ENCODE measurements at places on chromosomes 13 and 19. TPM values are rescaled to one million over a fixed set of nuclear protein-coding genes. Genes with fewer than 3 reads are reported as not detected.

DNA sequence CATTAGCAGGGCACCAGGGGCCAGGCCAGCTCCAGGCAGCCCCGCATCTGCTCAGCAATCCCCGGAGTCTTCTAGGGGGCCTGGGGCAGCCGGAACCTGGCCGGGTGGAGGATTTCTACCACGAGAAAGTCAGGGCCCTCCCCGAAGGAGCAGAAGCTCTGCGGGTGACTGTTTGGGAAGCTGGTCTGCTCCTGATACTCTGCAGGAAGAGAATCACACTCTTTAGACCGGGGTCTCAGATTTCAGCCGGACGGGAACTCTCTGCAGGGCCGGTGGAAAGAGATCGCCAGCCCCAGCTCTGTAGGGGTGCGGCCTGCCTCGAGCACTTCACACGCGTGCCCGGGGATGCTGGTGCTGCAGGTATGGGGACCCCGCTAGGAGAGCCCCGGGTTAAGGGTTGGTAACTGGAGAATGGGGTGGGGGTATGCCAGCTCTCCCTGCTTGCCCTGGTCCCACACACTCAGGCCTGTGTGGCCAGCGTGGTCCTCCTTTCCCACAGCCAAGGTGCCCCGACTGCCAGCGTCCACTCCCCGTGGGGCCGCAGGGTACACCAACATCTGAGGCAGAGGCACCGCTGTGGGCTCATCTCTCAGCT lies 20.1 kb downstream of the RASA3 start:
- DNase-seq, result no peak

DNA sequence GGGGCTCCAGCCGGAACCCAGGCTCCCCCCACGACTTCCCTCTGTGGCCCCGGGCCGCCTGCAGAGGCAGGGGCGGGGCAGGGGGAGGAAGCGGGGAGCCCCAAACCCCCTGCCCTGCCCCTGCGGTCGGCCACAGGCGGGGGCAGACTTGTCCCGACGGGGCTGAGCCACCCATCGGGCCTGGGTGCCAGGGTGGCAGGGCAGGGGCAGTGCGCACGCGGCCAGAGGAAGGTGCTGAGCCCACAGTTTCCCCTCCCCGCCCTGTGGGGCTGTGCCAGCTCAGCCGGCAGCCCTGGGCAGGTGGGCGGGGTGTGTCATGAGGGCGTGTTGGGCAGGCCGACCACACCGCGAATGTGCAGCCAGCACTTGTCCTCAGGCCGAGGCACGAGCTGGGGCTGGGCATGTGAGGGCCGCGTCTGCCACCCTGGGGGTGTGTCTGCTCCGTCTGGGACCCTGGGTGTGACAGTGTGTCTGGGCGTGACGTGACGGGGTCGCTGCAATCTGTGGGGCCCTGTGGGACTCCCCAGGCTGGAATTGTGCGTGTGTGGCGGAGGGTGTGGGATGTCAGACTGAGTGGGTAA lies 17.7 kb downstream of the CCDC97 start:
- no peak for DNase-seq

DNA sequence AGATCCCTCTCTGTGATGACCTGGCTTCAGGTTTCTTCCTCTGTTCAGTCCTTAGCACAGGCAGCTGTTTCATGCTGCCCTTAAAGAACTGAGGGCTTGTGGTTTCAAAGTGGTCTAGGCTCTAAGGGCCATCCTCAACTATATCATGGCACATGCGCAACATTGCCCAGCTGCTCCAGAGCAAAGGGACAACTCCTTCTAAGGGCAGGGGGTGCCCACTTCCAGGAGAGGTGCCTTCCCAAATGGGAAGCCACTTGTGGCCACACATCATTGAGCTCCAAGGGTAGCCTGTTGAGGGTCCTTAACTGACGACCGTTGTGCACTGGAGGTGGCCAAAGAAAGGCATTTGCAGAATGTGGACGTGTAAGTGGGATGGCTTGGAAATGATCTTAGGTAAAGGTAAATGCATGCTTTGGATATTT lies 7.3 kb downstream of the GPR183 start:
- DNase-seq, result peak; percentile 51

DNA sequence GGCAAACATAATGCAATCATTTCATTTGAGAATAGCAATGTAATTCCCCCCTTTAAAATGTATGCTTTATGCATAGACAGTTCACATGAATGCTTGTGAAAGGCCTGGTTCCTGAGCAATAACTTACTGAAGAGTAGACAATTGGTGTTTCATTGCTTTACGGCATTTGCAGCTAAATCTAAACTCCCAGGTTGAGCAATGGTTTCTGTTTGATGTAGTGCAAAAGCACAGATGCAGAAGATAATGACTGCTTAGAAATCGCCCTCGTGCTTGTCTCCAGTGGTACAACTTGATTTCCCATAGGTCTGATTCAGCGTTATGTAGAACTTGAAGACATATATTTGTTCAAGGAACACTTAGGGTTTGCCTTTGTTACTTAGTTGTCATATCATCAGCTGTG lies 1018.3 kb downstream of the DIAPH3 start:
- no peak for DNase-seq

GRCh38 chr19:12543855-12544254 lies 7.4 kb downstream of the ZNF564 start:
- no peak for DNase-seq

DNA sequence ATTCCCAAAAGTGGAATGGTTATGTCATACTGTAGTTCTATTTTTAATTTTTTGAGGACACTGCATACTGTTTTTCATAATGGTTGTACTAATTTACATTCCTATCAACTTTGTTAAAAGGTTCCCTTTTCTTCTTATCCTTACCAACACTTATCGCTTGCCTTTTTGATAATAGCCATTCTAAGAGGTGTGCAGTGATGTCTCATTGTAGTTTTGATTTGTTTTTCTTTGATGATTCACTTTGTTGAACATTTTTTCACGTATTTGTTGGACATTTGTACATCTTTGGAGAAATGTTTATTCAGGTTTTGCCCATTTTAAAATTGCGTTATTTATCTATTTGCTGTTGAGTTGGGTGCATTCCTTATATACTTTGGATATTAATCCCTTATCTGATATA lies 188.8 kb upstream of the SPRY2 start:
- no peak for DNase-seq

- peak; percentile 66 for DNase-seq
Measured at GRCh38 chr19:17753976-17754375, 2.7 kb downstream of the FCHO1 start.

DNA sequence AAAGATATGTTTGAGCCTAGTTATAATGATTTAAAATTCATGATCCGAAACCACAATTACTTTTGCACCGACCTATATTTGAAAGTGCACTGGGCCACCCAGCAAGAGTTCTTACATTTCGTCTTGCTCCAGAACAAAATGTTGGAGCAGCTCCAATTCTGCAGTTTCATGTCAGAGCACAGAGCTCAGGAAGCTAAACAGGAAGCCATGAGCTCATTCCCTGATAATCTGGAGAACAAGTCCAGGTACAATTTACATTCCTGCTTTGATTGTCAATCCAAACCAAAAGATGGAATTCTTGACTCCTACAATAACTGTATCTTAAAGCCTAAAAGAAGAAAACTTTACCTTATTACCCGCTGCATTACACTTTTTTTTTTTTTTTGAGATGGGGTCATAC lies 131.8 kb downstream of the KCTD12 start:
- no peak for DNase-seq

GRCh38 chr19:14112809-14113385 lies 4.7 kb downstream of the PRKACA start:
- DNase-seq, result no peak

DNA sequence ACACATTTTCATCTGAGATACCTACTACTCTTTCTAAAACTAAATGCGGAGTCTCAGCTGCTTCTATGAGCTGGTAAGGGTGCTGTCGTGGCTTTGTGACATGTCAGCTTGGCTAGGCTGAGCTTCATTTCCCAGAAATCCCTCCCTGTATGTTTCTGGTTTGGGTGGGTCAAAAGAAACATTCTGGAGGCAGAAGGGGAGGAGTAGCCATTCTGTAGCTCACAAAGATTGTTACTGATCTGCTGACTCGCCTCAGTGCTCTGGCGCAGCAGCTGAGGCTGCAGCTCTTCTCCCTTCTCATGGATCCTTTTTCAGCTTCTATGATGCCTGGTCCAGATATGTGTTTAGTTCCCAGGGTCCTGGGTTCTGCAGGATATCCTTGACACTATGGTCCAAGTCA lies 114.7 kb downstream of the RAP2A start:
- no peak for DNase-seq

DNA sequence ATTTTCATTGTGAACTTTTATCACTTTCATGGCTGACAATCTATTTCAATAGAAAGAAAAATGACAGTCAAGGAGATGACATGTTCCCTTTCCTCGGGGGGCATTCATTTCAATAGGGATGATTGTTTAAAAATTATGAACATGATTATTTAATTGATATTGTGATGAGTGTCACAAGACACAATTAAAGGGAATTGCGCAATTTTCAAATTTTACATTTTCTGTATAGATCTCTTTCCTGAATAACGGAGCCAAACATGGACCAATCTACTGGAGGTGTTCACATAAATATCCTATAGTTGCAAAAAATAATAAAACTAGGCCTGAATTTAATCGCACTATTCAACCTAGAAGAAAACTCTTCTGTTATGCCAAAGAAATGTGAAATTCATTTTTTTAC lies 1274.6 kb downstream of the SLITRK5 start:
- no peak for DNase-seq

- no peak for DNase-seq
Measured at GRCh38 chr19:41575998-41576397, at the start of gene CEACAM21. Gene CEACAM21 (plus strand): TSS chr19:41576166. CDS start chr19:41576275, 109 bp downstream.

DNA sequence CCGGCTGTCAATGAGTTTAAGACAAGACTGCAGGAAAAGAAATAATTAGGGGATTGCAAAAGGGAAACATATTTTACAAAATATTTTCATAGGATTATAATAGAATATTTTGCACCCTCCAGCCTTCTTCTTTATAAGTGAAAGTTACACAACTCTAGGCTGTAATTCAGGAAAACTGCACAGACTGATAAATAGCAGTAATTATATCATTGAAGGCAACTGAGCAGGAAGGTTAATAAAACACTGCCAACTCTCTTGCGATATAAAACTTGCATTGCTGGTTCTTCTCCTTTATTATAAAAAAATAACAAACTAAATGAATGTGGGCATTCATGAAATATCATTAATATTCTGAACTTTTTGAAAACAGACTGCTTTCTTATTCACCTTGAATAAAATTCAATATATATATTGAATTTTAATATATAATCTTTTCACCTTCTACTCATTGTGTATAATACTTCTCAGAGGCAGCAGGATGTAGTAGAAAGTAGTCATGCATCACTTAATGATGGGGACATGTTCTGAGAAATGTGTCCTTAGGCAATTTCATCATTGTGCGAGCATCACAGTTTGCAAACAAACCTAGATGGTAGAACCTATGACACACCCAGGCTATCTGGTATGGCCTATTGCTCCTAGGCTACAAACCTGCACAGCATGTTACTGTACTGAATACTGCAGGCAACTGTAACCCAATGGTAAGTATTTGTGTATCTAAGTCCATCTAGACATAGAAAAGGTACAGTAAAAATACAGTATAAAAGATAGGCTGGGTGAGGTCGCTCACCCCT lies 24.9 kb upstream of the STARD13 start:
- no peak for DNase-seq

- DNase-seq, result no peak
Measured at GRCh38 chr13:81199956-81200355, 859.0 kb upstream of the SPRY2 start.

DNA sequence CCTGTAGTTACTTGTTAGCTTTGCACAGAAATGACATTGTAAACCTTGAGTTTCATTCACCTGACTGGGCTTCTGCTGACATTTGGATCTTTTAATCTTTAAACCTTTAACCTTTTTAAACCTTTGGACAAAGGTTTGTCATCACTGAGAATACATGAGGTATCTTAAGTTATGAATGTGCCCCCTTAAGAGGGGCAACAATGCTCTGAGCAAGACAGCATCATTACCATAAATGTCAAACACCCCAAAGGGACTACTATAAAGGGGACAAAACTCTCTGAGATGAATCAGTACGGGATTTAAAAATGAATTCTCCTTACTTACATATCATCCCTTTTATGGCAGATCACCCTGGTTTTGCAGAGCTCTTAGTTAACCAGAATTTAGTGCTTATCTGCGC lies 203.3 kb downstream of the COG6 start:
- no peak for DNase-seq

DNA sequence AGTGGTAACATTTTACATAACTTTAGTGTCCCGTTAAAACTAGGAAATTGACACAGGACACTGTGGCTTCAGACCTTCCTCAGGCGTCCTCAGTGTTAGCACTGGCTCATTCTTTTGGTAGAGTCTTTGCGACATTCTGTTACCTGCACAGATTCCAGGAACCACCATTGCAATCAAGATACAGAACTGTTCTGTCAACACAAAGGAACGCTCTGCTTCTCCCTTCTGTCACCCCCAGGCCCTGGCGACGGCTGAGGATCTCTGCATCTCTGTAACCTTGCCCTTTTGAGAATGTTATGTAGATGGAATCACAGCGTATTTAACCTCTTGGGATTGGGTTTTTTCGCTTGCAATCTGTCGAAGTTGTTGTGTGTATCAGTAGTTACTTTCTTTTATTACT lies 22.6 kb downstream of the KDM4B start:
- no peak for DNase-seq

GRCh38 chr19:40716031-40716481 lies 630 bp downstream of the COQ8B start:
- no peak for DNase-seq

GRCh38 chr13:109719962-109720646 lies 66.3 kb downstream of the IRS2 start:
- DNase-seq, result no peak

GRCh38 chr13:25770601-25771000 lies 281.2 kb downstream of the SHISA2 start:
- DNase-seq, result no peak

- peak; percentile 67 for DNase-seq
Measured at GRCh38 chr19:9205501-9206113, 13.8 kb downstream of the OR7D4 start.

DNA sequence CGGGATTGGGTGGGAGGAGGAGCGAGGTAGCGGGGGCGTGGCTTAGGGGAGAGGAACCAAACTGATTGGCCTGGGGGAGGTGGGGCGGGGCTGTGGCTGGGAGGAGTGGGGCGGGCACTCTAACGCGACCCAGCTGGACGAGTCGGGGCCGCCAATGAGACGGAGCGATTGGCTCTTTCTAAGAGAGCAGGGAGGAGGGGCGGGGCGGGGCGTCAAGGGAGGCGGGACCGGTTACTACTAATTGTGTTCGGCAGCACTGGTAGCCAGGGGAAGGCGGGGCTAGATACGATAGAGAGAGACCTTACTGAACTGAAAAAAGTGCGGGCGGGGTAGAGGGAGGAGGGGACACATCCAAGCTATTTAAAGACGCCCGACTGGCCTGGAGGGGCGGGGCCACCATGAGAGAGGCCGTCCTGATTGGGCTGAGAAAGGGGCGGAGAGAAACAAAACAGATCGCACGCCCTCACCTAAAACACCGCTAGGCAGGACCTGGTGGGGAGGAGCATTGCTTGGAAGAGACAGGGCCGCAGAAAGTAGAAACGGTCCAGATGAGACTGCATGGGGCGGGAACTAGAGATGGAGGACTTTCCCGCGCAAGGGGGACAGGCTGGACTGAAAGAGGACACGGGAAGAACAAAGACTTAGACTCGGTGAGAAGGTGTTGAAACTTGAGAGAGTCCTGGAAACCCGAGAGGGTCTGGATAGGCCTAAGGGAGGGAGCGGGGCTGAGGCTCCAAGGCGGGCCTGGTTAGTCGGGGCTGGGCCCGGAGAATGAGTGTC lies at the start of gene KCNC3:
Gene KCNC3 (minus strand): TSS at position 232 of the 780 bp plus-strand sequence. CDS start 295 bp downstream, outside the sequence.
- DNase-seq, result peak; percentile 100

ZNF610 gene
- 4.4 TPM for total RNA-seq

EXOC3L2 gene
- total RNA-seq, result 0.13 TPM

CYP2A6 gene
- not detected for total RNA-seq

C13orf46 gene
- not detected for total RNA-seq

SYNGR4 gene
- total RNA-seq, result not detected

CEACAM1 gene
- total RNA-seq, result not detected

ERICH6B gene
- total RNA-seq, result not detected

ZNF793 gene
- total RNA-seq, result 2.3 TPM

ZNF816 gene
- 10.4 TPM for total RNA-seq

All from SJCRH30 (cell line).